Caudate nucleus (tissue), 63 donors: ENCODE measurements at places on chromosomes 5 and 9.
A peak's percentile ranks its signal among the peaks of the same experiment; 100 is the strongest.

DNA sequence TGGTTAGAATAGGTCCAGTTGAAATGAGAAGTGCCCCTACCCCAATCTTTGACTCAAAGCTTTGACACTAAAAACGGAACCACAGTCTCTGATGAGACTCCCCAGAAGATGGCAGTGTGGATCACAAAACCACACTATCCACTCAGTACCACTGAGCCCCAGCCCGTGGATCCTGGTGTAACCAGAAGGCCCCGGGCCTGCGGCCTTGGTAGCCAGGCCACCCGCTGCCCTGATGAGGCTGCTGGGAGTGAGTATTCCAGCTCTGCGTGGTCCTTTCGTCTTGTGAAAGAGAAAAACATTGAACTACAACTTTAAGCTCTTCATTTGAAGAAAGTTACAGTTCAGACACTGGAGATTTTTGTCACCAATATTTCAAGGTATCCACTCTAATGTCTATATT, 42.2 kb upstream of the FBP1 start:
- DNase-seq, result peak; percentile 45

- DNase-seq, result no peak
Measured at GRCh38 chr9:32413424-32413823, 29.0 kb downstream of the ACO1 start.

- DNase-seq, result no peak
Measured at GRCh38 chr5:9617221-9617620, 12.9 kb downstream of the TAS2R1 start.

- DNase-seq, result no peak
Measured at GRCh38 chr5:38463634-38464521, 92.6 kb downstream of the LIFR start.

- no peak for DNase-seq
Measured at GRCh38 chr9:137441289-137441934, at the start of gene ENTPD8. Gene ENTPD8 (minus strand): TSS chr9:137441357. CDS start chr9:137438285, 3,072 bp downstream.

- DNase-seq, result no peak
Measured at GRCh38 chr5:58469896-58470295, 10.0 kb upstream of the PLK2 start.

DNA sequence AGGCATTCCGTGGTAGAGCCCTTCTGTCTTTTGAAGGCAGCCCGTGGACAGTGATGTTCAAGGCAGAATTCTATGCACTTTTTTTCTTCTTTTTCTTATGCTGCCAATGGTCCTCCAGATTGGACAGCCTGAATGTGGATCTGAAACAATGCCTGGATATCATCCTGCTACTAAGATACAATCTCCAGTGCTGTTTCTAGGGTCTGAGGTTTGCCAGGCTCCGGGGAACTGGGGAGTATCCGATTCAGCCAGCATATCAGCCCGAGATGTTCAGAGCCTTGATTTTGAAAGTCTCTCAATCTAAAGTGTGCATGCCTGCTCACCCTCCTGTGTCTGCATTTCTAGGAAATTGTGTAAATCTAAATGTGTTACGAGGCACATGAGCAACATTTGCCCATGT, 103.8 kb upstream of the WWC1 start:
- no peak for DNase-seq

GRCh38 chr5:177100714-177101121, 14.0 kb downstream of the FGFR4 start:
- no peak for DNase-seq

- DNase-seq, result no peak
Measured at GRCh38 chr5:91946870-91947269, 563.8 kb upstream of the ARRDC3 start.

DNA sequence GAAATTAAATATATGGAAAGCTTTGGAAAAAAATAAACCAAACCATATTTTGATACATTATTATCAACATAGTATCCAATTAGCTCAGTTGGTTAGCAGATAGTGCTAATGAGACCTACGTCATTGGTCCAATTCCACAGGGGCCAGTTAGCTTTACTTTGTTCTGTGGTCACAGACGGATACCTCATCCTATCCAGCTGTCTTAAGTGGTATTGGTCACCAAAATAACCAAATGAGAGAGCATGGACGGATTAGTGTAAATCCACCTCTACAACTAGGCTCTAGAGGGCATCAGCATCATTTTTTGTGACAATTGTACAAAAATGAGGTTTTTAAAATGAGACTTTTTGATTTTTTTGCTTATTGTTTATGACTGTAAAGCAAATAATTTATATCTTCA, 364.2 kb downstream of the KIAA0825 start:
- no peak for DNase-seq

DNA sequence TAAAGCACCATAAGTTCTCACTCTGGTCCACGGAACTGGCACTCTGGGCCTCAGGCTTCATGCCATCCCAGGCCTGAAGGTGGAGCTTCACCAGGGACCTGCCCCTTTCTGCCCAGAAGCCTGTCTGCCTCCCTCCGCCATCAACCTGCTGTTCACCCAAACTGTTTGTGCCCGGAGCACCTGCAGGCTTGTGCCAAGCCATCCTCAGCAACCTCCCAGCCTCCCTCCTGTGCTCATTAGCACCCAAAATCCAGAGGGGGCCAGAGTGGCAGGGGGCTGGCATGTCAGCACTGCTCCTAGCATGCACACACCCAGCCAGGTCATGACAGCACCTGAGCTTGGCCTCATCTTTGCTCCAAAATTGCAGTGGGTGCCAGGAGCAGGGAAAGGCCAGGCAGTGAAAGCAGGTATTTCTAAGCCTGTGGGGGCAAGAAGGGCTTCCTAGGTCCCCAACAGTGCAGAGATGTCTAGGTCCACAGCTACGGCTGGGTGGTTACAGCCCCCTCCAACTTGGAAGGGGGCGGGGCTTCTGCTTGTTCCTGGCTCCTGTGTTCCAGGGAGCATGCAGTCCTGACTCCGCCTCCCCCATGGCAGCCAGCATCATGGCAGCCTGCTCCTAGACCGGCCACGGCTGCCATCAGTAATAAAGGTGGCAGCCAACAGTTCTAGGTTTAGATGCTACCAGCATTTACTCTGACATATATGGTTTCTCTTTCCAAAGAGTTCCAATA, 85.1 kb downstream of the GIN1 start:
- DNase-seq, result no peak

DNA sequence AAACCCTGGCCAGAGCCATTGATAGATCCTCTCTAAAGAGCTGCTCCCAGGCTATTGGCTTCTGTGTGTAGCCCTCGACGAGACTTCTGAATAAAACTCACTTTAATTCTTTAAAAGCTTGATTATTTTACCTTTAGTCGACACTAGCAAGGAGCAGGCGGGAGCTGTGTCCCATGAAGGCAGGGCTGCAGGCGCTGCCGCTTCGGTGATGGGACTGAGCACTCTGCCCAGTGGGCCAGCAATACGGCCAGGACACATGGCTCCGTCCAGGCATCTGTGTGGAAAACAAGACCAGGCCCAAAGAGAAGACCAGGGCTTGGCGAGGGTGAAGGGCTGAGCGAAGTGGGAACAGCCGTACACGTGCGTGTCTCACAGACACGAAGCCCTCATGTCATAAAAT, 365.9 kb downstream of the GADD45G start:
- no peak for DNase-seq

GRCh38 chr9:124869466-124869985, 7.6 kb downstream of the ARPC5L start:
- DNase-seq, result no peak

- DNase-seq, result no peak
Measured at GRCh38 chr5:7321724-7322123, 74.2 kb upstream of the ADCY2 start.

DNA sequence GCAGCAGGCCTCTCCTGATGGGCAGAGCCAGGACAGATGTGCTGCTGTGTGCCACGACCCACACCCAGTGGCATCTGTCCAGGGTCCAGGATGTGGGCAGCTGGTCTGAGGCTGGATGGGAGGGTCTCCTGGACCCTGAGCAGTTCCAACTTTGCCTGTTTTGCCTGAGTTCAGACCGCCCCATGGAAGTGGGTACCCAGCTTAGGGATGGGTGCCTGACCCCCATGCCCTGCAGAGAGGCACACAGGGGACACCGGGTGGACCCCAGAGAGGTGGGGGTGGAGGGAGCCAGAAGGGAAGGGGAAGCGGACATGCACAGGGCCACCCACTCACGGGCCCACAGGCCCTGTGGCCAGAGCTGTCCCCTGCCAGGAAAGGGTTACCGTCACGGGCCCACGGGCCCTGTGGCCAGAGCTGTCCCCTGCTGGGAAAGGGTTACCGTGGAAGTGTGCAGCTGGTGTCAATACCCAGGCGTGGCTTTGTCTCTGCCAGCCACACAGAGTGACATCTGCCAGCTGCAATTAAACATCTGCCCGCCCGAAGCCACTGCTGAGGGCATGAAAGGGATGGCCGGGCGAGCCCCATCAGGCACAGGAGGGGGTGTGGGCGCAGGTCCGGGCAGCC, 50.0 kb downstream of the NACC2 start:
- no peak for DNase-seq

DNA sequence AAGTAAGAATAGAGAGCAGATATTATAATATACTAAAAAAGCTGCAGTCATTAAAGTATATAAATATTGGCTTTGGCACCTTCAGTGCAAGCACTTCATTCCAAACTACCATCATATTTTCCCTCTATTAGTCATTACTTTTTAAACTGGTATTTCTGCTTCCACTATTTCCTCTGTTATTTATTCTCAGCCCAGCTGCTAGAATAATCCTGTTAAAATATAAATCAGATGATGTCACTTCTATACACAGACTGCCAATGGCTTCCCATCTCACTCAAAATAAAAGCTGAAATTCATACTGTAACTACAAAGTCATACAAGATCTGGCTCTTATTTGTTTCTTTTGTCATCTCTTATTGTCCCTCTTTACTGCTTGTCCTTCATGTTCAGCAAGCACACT, 432.9 kb downstream of the TLE4 start:
- DNase-seq, result no peak

DNA sequence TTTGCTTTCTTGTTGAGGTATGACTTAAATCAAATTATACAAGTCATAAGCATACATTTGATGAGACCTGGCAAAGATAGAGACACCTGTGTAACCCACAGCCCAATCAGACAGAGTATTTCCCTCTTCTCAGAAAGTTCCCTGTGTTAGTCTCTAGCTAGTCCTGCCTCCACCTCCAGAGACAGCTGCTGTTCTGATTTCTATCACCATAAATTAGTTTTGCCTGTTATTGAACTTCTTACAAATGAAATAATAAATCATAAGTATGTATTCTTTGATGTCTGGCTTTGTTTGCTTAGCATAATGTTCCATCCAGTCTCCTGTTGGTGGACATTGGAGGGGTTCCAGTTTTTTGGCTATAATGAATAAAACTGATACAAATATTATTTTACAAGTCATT, 194.5 kb downstream of the ICE1 start:
- no peak for DNase-seq

GRCh38 chr5:125987677-125988255, 435.4 kb upstream of the GRAMD2B start:
- no peak for DNase-seq

DNA sequence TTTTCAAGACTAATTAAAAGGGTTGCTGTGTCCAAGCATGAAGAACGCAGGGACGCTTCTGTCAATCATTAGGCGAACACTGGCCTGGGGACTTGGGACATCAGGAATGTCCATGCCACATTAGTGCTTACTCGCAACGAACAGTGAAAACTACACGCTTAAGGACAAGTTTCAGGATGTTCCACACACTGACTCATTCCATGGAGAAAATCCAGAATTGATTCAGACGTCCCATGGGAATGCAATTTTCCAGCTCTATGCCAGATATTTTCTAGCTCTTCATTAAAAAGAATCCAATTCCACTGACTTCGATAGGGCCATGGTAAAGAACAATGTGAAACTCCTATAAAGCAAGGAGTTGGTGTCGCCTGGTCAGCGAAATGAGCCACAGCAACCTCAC, 98.2 kb downstream of the CAMSAP1 start:
- DNase-seq, result no peak

DNA sequence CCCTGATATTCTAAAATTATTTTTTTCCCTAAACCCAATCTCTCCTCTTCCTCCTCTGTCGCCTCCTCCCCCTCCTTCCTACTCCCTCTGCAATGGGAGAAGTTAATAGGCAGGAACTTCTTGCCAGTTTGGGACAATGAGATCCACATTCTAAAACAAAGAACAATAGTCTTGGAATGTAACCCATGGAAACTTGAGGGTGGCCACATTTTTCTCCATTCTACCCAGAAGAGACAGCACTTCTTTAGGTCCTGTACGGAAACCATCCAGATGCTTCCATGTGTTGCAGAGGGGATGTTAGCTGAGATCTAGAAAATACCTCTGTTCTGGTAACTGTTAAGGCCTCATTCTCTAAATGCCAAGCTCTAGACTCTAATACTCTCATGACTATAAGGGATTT, 10.0 kb downstream of the SPARC start:
- DNase-seq, result no peak

DNA sequence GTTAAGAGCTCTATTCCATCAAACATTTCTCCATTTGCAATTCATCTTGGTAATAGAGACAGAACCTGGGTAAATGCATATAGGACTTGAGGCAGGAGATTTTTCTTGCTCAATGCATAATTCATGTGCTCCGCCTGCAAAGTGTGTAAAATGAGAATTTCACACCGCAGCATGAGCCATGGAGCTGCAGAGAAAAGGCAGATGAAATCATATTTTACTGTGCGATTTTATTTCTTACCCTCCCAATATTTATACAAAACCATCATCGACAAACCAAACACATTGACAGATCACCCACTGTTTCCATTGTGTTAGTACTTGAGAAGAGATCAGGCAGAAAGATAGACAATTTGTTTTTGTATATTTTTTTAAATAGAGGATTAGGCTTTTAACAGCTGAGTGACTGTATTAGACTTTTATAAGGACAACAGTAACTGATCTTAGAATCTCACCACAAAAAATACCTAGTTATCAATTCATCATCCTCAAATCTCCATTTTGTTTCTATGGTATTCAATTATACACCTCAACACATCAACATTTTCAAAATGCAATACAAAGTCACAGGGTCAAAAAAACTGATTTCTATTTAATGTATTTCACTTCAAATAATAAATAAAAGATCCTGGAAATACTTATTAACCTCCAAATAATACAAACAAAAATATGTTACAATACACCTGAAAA, 191.1 kb downstream of the AP3B1 start:
- no peak for DNase-seq

DNA sequence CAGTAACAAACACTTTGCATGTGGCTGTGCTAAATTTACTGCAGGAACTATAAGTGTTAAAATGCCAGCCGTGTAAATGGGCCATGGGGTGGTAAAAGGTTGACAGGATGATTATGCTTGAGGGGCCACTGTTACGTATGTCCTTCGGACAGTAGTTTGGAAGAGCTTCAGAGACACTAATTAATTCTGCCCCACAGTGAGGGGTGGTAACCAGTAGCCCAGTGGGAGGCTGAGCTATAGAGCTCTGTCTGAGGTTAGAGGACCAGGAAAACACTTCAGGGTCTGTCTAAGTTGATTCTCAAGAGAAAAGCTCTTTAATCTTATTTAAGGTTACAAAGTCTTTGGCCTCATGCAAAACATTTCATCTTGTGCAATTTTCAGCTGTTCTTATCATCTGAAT, 176.6 kb downstream of the DMRTA1 start:
- DNase-seq, result no peak

DNA sequence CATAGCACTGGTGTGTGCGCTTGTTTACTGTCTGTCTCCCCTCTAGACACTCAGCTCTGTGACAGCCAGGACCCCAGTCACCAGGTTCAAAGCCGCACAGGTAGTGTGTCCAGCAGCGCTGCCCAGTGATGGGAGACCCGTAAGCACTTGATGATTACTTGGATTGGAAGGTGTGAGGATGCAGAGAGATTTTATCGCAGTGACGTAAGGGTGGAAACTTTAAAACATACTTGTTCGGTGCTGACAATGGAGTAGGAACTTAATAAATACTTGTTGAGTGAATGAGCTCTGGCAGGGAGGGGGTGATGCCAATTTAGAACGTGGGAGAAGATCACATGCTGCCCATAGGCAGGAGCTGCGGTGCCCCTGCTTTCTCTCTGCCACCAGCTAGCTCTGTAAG, 99.2 kb upstream of the PITX1 start:
- no peak for DNase-seq

GRCh38 chr9:122087406-122088200, 5.5 kb downstream of the TTLL11 start:
- DNase-seq, result no peak
